ENCODE measurements at places on chromosomes 5 and 9. TPM values are rescaled to one million over a fixed set of nuclear protein-coding genes. Genes with fewer than 3 reads are reported as not detected.

GRCh38 chr5:132644177-132644576 is 13.8 kb upstream of the IL13 start:
- DNase-seq: no peak

- DNase-seq: no peak
Observed at GRCh38 chr5:83709973-83710372, 10.7 kb downstream of the HAPLN1 start.

DNA sequence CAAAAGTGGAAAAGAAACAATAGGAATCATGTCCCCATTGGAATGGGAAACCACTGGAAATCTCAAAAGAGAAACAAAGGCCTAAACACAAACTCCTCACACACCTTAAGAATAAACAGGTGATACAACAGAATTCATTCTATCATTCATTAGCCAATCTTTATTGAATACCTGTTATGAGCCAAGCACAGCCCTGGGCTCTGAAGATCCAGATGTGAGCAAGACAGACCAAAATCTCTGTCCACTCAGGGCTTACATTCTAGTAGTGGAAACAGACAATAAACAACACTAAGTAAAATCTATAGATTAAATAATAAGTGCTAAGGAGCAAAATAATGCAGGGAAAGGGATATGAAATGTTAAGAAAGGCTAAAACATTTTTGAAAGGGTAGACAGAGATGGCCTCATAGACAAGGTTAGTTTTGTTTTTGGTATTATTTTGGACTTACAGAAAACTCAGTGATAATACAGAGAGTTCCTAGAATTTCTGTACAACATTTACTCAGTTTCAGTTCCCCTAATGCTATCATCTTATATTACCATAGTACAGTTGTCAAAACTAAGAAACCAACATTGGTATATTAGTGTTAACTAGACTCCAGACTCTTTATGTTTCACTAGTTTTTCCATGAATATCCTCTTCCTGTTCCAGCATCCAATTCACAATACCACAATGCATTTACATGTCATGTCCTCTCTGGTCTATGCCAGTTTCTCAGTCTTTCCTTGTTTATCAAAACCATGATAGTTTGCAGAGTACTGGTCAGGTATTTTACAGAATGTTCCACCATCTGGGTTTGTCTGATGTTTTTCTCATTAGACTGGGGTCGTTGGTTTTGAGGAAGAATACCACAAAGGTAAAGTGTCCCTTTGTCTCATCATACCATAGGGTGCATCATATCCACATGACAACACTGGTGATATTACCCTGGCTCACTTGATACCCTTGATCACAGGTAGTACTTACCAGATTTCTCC is 103.7 kb downstream of the SIL1 start:
- no peak for DNase-seq

GRCh38 chr9:105290418-105290817 is 46.0 kb downstream of the SLC44A1 start:
- no peak for DNase-seq

DNA sequence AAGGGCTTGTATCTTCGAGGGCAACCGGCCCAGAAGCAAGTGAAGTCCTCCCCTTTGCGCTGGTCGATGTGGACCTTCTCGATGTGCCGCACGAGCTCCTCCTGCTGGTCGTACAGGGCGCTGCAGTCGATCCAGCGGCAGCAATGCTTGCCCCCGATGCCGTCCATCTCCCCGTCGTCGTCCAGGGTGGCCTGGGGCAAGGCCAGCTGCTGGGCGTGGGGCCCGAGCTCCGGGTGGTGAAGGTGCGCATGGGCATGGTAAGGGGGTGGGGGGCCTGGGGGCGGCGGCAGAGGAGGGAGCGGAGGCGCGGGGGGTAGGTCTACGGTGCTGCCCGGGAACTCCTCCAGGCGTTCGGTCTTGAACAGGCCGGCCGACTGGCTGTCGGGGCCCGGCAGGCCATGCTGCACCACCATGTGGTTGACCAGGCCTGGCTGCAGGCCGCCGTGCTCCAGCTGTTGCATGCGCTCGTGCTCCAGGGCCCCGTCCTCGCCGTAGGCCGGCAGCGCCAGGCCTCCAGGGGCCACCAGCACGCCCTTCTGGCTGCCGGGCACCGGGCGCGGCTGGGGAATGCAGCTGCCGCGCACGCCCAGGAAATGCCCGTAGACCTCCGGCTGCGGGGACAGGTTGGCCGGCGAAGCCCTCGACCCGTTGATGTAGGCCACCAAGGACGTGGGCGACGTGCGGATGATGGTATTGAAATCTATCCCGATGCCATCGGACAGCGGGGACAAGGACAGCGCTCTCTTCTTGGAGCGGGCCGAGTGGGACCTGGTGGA is 181.8 kb downstream of the GLIS3 start:
- no peak for DNase-seq

- peak; percentile 57 for DNase-seq
Observed at GRCh38 chr5:149550268-149550583, 1.0 kb downstream of the CSNK1A1 start.

- no peak for DNase-seq
Observed at GRCh38 chr5:108945094-108945493, 197.4 kb downstream of the FER start.

DNA sequence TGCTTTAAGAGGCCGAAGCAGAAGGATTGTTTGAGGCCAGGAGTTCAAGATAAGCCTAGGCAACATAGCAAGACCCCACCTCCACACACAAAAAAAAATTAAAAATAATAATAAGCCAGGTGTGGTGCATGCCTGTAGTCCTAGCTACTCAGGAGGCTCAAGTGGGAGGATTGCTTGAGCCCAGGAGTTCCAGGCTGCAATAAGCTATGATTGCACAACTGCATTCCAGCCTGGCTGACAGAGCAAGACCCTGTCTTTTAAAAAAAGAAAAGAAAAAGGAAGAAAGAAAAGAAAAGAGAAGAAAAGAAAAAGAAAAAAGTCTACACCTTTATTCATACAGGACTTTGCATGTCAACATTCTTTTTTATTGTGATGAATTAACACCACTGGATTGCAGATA is 2125.8 kb downstream of the MAT2B start:
- no peak for DNase-seq

GRCh38 chr5:43773478-43773844 is 170.5 kb downstream of the NNT start:
- DNase-seq: peak; percentile 61

GRCh38 chr9:34334916-34335315 is 5.5 kb downstream of the NUDT2 start:
- DNase-seq: no peak

DNA sequence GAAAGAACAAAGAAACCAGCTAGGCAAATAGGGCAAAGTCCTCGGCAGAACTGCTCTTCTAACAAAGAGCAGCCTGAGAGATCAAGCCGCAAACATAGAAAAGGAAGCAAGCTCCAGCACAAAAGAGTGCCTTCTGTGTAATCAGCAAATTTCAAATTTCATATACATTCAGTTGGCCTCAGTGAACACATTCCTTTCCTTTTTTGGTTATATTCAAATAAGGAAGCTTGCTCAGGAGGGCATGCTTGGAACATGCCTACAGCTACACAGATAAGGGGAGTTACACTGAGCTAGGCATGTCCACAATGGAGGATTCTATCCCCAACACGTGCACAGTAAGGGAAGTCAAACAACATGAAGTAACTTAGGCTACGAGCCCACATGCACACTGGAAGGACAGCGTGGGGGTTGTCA is 23.4 kb downstream of the IL33 start:
- no peak for DNase-seq

The INPP5E gene
- 4.0 TPM for total RNA-seq

The SPATA9 gene
- total RNA-seq: not detected

The DNM1 gene
- total RNA-seq: 0.44 TPM

The FOXD4L4 gene
- under 0.01 TPM for total RNA-seq

The FOXD4L6 gene
- total RNA-seq: under 0.01 TPM

All from lung microvascular endothelial cell (primary cell).